ENCODE measurements at places on chromosomes 2 and 18.

- DNase-seq: no peak
Measured at GRCh38 chr2:227932403-227932802, 61.0 kb downstream of the DAW1 start.

DNA sequence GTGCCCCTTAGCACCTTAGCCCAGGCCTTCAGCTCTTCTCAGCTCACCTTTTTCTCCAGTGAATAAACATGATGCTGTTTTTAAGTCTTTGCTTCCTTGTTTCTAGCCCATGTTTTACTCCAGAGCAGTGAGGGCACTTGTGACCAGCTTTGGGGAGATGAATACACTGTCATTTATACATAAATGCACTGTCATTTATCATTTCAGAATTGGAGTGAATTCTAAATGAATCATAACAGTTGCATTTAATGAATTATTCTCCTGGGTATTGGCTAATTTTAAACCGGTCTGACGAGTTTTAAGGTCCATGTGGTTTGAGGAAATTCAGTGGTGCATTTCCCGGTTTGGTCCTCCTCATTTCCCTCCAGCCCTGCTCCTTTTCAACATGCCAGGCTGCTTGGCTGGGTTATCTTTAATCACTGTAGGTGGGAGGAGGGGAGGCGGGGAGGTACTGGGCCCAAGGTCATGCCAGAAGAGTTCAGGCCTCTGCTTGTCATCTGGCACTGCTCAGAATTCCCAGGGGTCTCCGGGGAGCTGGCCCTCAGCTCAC is 23.9 kb downstream of the PRKCE start:
- no peak for DNase-seq

- no peak for DNase-seq
Measured at GRCh38 chr18:75124991-75125381, 84.0 kb downstream of the PTGR3 start.

DNA sequence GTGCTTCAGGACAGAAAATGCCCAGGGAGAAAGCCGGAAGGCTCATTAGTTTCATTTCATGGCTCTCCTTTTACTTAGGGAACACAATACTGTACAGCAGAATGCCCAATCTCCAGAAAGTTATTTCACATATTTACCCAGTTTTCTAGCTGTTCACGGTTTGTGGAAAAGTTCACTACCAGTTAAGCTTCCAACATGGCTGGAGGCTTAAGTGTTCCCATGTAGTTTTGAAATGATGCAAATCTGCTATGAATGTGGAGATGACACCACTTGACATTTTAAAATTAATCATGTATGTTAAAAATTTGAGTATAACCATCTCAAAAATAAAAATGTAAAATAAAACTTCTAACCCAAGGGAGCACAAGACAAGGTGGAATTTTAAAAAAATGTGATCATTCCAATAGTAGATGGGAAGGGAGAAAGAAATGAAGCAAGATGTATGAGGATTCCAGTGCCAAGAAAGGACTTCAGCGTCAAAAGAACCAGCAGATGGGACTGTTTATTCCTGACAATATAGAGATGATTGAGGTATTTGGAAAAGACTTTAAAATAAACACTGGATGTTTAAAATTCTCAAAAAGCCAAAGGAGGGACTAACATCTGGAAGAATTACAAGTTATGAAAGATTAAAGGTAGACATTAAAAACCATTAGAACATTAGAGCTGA is 60.9 kb upstream of the OSR1 start:
- no peak for DNase-seq

DNA sequence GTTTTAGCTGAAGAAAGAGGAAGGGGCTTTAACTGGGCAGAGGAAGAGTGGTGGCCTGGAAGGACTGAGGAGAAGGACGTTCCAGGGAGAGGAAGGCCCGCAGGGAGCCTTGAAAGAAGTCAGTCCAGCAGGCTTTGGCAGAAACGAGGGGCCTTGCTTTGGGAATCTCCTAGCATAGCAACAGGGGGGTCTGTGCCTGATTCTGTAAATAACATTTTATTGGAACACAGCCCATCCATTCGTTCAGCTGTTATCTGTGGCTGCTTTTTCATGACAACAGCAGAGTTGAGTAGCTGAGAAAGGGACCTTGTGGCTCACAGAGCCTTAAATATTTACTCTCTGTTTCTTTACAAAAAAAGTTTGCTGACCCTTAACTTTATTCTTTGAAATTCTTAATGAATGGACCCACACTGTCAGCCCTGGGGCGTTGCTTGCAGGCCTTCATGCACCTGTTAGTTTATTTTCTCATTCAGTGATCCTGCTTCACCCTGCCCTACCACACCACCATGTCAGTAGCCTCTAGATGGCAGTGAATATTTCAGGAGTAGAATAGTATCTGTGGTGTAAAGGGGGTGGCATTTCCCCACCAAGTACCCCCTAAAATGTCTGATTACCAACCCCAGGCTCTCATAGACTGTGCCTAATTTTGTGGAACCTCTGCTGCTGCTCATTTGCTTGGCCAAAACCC is 61.0 kb downstream of the MGAT5 start:
- no peak for DNase-seq

GRCh38 chr2:54907663-54908062 is 142.6 kb downstream of the RTN4 start:
- no peak for DNase-seq

GRCh38 chr2:48016225-48017019 is 110.1 kb upstream of the FBXO11 start:
- no peak for DNase-seq

- no peak for DNase-seq
Measured at GRCh38 chr2:8550481-8550880, 131.4 kb upstream of the ID2 start.

DNA sequence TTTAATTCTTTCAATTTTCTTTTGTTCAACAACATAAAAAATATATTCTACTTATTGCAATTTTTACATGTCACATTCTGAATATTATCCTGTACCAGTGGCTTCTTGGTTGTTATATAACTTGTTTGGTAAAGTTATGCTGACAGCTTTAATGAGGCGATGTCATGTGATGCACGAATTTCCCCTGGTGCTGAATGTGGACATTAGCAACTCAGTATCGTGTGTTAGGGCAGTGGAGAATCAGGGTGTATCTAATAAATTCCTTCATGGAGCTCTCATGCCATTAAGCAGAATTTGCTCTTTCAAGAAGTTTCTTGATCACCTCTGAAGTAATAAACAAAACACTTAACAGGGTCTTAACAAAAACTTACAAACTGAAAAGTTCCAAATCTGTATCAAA is 99.6 kb upstream of the DNMT3A start:
- DNase-seq: no peak

DNA sequence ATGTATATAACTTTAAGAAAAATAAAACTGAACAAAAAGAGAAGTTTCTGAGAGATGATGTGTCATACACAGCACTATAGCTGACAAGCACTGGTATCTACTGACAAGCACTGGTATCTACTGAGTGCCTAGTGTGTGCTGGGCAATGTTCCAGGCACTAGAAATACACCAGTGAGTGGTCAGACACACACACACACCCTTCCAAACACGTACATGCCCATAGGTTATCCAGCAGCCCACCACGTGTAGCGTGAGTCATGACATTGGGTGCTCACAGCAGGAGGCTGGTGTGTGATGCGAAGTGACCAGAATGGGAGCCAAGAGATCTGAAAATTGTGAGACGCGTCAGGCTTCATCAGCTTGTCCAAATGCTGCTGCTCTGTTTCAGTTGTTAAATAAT is 12.2 kb upstream of the GNAL start:
- no peak for DNase-seq

DNA sequence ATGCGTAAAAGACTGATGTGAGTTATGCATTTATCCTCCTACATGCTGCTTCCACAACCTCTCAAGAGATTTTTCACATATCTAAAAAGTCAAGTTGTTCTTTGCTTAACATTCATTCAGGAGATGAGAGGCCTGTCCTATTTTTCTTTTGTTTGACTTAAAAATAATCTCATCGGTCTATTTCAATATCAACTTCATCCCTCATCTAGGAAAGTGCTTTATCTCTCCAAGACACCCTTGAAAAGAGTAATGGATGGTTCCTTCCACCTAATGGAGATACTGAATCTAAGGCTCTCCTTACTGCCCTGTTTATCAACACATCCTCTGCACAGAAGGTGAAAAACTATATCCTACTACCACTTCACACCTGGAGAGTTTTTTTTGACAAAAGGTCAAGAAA is 2.4 kb downstream of the NFE2L2 start:
- DNase-seq: no peak

GRCh38 chr2:134683561-134684112 is 35.2 kb downstream of the TMEM163 start:
- DNase-seq: no peak

GRCh38 chr2:241617431-241618154 is 19.4 kb downstream of the THAP4 start:
- no peak for DNase-seq

DNA sequence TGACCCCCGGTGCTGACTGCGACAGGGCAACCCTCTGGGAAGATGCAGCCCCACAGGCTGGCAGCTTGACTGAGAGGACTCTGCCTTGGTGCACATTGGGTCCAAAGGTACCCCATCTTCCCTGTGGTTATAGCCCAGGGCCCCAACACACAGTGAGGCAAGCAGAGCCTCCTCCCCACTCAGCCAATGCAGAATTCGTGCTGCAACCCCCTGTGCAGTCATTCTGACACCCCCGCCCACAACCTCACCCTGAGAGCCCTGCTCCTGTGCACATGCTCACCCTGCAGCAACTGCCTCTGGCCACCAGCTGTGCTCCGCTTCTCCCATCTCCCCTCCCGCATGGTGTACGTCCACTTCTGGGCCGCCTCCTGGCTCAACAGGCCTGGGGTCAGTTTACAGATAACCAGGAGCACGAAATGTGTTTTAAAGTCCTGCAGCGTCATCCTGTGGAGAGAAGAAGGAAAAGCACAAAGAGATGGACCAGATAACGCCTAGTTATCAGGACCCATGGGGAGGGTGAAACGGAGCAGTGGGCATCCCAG is 24.4 kb downstream of the CAPN14 start:
- DNase-seq: no peak

DNA sequence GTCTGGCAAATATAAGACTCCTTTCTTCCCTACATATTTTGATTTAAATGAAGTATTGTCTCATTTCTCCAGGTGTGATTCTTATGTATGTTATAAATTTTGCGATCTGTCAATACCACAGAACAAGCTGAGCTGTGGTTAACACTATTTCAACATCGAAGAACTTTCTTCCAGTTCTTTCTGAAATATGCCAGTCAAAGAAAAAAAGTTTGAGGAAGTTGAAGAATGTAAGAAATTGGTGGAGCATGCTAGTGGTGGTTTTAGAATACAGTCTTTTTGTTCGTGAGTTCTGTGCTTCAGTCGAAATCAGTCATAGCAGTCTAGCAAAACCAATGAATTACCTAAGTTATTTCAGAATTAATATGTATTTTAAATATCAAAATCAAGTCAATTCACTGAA is 8.6 kb upstream of the COBLL1 start:
- no peak for DNase-seq

DNA sequence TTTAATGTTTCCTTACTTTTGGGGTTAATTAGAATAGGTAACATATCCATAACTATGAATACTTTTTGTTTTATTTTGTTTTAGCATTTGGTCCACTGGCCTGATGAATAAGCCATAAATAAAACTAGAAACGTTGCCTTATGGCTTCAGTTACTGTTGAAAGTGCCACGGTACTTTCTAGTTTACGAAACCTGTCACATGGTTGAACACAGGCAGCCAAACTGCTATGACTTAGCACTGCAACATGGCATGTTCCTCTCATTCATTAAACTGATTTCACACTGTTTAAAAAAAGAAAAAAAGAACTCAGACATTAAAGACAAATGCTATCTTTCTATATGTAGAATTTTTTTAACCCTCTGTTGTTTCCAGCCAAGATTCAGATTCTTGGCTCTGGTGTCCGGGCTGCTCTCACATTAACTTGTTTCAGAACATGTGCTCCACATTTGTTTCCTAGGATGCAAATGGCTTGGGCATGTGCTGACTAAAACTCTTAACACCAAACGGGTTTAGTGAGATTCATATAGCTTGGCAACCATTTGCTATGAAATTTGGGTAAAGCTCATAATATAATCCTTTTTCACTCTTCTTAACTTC is 323.9 kb upstream of the RND3 start:
- DNase-seq: no peak

DNA sequence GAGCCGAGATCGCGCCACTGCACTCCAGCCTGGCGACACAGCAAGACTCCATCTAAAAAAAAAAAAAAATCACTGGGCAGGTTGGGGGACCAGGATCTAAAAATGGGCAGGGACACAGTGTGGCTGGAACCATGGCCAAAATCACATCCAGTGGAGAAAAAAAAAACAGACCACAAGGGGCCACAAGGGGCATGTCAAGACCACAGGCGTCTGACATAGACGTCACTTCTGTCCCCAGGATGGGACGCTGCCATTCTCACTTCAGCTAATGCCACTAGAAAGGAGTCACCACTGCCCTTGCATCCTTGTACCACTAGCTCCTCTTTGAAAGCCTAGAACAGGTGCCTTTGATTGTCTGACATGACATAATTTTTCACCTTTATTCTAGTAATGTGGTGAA is 2.5 kb upstream of the POMC start:
- DNase-seq: no peak

DNA sequence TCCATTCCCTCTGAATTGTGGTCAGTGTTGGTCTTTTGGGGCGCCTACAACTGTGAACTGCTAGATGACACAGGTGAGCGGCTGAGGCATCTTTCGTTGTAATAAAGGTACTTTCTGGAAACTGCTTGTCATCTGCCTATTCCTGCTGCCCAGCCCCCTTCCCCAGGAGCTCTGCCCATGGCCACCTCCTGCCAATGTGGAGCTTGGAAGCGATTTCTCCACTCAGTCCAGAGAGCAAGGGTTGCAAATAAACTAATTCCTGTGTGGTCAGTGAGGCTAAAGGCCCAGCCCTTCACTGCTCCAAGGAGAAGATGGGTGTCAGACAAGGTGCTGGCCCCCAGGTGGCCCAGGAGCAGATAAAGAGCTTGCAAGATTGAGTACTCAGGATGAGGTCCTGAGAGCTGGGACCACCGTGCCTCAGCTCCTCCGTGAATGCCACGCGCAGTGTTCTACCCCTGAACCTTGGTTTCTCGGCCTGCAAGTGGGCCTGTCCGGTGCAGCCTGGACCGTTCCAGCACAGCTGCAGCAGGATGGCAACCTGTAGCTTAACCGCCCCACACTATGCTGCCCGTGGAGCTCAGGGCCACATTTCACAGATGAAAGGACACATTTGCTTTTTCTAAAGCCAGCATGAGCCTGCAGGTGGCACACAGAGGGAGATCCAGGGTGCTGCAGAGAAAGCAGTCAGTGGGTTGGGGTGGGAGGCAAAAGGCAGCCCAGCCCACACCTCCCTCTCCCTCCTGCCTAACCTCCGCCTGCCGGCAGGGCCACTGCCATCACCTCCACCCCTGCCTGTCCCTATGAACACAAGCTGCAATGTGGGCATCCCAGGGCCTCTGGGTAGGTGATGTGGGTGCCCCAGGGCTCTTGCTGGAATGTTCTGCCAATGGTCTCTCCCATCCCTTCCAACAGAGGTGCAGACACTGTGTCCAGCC is 78.7 kb upstream of the OTOF start:
- no peak for DNase-seq

Measured in effector memory CD8-positive, alpha-beta T cell (primary cell).